COLO829 (cell line): ENCODE measurements at places on chromosomes 1 and 21.
A peak's percentile ranks its signal among the peaks of the same experiment; 100 is the strongest.

- DNase-seq, result no peak
Measured at GRCh38 chr1:47755101-47755990, 241.8 kb downstream of the TRABD2B start.

DNA sequence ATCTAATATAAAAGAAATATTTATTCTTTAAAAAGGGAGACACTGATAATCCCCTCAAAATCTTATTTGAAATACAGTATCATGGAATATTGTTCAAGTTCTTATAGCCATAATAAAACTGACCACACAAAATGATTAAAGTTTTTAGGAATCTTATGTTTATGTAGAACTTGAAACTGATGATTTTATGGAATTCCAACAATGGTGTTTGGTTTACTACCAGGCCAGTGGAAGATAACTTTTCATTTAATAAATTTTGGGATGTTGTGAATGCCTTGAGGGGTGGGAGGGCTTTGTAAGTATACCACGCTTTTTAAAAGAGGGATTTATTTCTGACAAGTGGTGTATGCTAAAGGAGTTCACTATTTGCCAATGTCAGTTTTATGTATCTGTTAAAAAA, 87.7 kb downstream of the RAB3GAP2 start:
- DNase-seq, result no peak

DNA sequence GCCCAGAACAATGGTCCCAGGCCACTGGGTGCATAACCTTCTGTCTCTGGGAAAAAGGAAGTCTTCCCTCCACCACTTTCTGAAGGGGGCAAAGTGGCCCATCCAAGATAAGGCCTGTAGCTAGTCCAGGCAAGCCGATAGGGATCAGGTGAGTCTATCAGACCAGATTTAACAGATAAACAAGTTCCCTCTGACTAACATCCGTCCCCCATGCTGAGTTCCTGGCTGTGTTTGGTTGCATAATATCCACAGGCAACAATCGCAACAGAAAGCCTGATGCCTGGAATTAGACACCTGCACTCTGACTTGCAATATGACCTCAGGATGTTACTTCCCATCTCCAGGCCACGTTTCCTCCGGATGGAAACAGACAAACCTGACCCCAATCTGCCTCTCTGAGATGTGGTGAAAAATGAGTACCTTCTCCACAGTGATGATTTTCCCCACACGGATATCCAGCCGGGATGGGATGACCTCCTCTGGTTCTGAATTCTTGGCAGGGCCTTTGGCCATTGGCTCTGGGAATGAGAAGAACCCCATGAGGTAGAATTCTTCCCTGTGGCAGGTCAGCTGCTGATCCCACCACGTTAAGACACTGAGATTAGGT, 36.4 kb downstream of the YARS1 start:
- DNase-seq, result no peak

DNA sequence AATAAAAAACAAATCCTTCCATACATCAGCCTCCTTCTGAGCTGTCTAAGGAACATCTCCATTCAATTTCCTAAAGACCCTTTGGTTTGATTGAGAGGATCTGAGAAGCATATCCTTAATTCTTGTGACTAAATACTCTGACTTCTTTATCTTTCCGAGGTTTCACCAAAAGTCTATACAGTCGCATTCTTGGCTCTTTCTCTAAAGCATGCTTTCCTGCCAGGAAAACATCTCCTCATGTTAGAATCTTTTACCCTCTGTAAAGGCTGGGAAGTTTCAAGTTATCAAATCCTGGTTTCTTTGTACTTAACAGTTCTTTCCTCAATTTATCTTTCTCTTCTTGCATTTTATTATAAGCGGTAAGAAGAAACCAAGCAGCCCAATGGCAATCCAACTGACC, 630.4 kb downstream of the PTPRC start:
- DNase-seq, result no peak

GRCh38 chr1:66328896-66329295, 205.1 kb upstream of the SGIP1 start:
- no peak for DNase-seq

DNA sequence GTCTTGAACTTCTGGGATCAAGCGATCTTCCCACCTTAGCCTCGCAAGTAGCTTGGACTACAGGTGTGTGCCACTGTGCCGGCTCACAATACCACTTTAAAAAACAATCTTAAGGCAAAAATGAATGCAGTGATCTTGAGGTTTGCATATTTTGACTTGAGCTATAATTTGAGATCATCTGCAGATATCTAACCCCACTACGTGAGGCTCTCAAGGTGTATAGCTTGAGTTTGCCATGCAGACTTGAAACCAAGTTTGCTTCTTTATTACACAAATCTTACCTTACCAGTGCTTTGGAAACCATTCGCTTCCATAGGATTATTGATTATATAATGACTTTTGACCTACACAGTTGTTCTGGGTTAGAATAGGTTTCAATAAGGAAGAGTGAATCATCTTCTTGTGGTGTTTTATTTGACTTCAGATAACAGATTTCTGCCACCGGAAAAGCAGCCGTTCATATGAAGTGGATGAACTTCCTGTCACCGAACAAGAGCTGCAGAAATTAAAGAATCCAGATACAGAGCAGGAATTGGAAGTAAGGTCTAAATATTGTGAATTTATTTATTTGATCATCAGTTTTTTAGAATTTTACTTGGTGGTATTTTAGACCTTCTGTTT, 155.1 kb downstream of the VPS13D start:
- no peak for DNase-seq

- DNase-seq, result no peak
Measured at GRCh38 chr1:155529929-155530328, 32.7 kb downstream of the ASH1L start.

GRCh38 chr1:1200876-1201810, 5.2 kb downstream of the TNFRSF18 start:
- peak; percentile 13 for DNase-seq

GRCh38 chr1:159171688-159172501, 480 bp downstream of the CADM3 start:
- DNase-seq, result no peak

- no peak for DNase-seq
Measured at GRCh38 chr1:52911541-52911940, 10.0 kb downstream of the ECHDC2 start.

- DNase-seq, result no peak
Measured at GRCh38 chr1:223843934-223844786, 1.6 kb downstream of the TP53BP2 start.

- no peak for DNase-seq
Measured at GRCh38 chr1:63155437-63155836, 166.9 kb upstream of the FOXD3 start.

GRCh38 chr1:205804605-205805004, 8.4 kb downstream of the SLC41A1 start:
- no peak for DNase-seq

DNA sequence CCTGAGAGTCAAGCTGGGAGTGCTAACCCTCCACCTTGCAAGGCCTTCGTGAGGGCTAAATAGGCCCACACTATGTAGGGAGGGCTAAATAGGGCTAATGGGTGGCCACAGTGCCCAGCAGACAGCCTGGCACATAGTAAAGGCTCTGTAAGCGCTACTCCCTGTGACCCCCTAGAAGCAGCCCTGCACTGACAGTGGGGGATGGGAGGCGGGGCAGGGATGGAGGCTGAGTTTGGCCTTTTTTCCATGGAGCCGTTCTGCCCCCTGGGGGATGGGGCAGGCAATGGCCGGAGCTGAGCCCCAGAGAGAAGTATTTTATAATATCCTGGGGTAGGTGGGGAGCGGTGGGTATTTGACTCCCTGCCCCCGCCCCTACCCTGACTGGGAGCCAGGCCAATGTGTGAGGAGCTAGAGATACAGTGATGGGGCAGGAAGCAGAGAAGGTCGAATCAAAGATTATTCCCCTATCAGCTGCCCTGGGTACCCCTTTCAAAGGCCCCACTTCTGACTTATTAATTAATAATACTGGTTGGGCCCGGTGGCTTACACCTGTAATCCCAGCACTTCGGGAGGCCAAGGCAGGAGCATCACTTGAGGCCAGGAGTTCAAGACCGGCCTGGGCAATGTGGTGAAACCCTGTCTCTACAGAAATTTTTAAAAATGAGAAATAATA, 42.3 kb downstream of the LACTBL1 start:
- peak; percentile 73 for DNase-seq

- no peak for DNase-seq
Measured at GRCh38 chr1:38436006-38436405, 389.4 kb upstream of the POU3F1 start.

GRCh38 chr1:43699281-43699680, 8.1 kb upstream of the ST3GAL3 start:
- DNase-seq, result no peak

DNA sequence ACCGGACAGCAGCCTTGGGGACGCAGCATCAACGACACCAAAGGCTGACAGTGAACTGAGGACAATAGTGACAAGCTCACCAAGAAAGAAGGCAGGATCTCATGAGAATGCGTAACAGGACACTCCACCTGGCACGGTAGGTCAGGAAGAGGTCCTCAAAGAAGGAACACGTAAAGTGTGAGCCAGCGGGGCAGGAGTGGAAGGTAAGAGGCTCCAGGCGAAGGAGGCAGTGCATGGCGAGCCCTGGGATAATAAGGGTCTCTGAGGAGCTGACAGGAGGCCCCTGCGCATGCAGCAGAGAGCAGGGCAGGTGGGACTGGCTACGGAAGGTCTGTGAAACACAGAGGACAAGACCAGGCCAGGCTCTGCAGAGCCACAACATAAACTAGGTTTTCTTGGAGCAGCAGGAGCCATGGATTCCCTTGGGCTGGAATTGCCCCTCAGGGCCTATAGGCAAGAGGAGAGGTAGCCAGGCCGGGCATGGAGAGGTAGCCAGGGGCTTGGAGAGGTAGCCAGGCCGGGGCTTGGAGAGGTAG, 8.2 kb downstream of the LSS start:
- no peak for DNase-seq
